ENCODE measurements at places on chromosomes 7 and 10.

DNA sequence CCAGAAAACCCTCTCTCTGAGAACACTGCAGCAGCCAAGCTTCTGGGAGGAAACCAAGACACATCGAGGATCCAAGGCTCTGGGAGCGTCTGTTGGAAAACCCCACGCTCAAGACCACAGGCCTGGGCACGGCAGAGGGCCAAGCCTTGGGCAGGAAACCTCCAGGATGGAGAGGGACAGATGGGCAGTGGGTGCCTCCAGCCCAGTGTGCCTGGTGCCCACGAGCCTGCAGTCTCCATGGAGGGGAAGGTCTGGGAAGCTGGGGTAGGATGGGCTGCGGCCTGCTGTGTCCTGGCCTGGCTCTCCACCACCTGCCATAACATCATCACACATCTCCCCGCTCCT is 96.1 kb downstream of the FAM53B start:
- no peak for DNase-seq

DNA sequence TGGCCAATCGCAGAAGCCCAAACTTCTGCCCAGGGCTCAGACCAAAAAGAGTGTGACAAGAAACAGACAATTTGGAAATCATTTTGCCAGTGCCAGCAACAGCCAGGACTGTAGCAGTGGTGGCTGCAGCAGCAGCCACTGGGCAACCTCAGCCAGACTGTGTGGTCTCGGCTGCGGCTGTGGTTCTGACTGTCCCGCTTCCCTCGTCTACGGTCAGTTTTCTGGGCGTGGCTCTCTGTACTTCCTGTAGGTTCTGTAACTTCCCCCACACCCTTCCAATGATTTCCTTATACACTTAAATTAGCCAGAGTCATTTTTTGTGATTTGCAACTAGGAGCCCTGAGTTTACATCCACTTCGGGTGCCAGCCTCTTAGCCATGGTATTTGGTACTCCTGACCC is 39.9 kb downstream of the CYTH3 start:
- DNase-seq: no peak

DNA sequence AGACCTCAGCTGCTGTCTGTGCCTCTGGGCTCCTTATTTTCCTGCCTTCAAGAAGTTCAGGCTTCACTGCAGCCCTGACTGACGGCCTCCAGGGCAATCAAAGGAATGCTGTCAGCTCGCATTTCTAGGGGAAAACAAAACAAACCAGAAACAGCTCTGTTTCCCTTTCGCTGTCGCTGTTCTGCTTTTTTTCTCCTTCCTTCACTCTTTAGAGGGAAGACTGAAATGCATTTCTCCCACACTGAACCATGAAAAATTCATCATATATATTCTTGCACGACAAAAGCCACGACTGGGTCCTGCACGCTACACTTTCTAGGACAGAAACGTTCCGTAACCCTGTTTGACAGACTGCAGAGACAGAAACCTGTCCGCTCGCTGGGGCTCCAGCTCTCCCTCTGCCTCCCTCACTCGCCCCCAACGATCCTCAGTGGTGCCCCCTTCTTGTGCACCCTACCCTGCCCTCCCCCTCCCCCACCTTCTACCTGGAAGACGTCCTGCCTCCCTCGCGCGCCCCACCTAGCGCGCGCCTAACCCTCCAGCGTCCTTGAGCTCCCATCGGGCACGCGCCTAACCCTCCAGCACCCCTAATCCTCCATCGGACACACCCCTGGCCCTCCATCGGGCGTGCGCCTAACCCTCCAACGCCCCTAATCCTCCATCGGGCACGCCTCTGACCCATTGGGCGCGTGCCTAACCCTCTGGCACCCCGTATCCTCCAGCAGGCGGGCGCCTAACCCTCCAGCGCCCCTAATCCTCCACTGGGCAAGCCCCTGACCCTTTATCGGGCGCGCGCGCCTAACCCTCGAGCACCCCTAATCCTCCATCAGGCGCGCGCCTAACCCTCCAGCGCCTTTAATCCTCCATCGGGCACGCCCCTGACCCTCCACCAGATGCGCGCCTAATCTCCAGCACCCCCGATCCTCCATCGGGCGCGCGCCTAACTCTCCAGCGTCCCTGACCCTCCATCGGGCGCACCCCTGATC is 37.1 kb downstream of the SVOPL start:
- no peak for DNase-seq

DNA sequence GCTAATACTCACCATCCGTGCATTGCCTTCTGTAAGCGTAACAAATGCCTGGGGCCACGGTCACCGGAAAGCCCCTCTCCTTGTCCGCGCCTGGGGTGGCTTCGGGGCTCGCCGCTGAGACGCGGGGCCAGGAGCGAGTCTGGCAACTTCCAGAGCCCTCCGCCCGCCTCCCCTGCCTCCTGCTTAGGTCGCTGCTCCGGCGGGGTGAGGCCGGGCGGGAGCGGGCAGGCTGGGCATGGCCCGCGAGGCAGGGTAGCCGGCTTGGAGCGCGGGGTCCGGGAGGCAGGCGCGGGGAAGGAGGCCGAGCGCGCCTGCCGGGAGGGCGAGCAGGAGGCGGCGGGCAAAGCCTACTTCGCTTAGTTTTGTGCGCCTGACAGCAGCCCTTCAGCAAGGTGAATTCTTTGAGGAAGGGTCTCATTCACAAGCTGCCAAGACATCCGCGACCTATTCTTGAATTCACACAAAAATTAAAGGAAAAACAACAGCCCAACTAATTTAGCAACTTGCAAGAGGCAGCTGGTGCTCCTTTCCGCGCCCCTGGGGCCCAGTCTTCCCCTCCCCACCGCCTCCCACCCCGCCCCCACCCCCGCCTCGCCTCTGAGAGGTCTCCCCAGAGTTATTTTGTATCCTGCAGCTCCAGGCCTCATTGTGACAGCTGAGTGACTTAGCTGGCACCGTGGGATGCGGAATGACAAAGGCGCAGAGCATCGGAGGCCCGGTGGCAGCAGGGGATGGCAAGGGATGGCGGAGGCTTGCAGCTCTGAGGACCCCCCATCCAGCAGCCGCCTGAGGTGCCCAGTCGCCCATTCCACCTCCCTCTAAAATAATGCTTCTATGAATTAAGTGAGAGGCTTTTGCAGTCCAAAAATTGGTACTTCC is 12.8 kb upstream of the KAT6B start:
- no peak for DNase-seq

DNA sequence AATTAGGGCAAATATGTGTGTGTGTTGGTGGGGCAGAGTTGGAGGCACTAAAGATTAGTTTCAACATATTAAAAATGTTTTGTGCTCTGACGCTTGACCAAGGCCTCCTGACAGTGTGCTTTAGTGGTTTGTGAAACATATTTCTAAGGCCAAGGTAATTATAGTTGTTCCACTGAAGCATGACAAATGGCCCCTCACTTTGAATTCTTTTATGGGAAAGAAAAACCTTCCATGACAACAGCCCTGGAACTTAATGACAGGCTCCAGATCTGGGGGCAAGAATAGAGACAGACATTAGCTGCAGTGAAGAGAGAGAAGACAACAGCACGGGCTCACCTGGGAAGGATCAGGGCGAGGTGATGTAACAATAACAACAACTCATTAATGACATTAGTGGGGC is 155.8 kb downstream of the CHN2 start:
- DNase-seq: no peak

DNA sequence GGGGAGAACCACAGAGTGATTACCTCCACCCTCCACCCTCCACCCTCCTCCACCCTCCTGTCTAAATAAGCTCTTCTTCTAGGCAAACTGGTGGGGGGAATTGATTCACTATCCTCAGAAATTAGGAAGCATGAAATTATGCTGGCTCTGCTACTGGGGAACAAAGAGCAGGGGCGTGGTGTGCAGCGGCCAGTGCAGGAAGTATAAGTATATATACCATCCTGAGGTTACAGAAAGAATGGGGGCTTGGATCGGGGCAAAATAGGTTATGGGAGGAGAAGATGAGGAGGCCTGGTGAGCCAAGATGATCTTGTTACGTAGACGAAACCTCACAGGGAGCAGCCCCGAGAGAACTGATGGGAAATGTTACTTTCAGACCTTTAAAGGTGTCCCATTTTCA is 49.1 kb downstream of the SYPL1 start:
- DNase-seq: no peak

GRCh38 chr10:123227706-123228105 is 73.5 kb downstream of the BUB3 start:
- DNase-seq: no peak

DNA sequence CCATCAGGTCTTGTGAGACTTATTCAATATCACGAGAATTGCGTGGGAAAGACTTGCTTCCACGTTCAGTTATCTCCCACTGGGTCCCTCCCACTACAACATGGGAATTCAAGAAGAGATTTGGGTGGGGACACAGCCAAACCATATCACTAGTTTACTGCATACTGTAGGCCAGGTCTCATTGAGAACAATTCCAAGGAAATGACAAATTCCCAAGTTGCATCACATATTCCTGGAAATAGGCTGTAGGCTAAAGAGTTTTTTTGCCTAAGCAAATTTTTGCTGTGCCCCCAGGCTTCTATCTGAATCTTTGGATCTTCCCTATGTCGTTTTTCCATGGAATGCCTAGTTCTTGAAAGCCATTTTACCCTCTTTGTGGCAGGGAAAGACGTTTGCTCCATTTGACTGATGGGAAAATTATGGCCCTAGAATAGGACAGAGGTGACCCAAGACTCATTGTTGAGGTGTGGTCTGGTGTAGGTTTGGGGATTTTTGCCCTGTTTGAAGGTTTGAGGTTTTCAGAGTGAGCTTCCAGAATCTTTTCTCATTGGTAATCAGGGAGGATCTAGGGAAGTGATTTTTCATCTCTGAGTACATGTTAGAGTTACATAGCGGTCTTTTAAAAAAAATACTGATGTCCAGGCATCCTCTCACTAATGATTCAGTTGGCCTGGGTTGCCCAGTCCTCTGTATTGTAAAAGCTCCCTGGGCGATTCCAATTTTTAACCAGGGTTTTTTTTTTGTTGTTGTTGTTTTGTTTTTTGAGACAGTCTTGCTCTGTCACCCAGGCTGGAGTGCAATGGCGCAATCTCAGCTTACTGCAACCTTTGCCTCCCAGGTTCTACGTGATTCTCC is 44.4 kb downstream of the TACR2 start:
- DNase-seq: no peak
